ENCODE measurements at places on chromosomes 11 and 22. TPM values are rescaled to one million over a fixed set of nuclear protein-coding genes. Genes with fewer than 3 reads are reported as not detected.

GRCh38 chr11:125091247-125091876 is 20.1 kb downstream of the TMEM218 start:
- DNase-seq: no peak

Gene GUCY1A2
- 0.05 TPM for total RNA-seq

DNA sequence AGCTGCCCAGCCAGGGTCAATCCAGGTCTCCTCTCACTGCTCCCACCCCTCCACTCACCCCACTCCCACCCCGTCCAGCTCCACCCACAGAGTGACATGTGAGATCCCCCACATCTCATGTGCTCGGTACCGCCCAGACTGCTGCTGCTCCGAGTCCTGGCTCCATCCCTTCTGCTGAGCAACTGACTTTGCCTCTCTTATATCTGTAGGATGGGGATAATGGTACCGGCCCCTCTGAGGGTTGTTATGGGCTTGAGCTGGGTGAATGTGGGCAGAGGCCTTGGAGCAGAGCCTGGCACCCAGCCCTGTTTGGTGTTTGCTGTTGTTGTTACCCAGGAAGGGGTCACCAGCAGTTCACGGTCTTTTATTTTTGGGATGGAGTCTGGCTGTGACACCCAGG is 77.0 kb downstream of the ST3GAL4 start:
- no peak for DNase-seq

DNA sequence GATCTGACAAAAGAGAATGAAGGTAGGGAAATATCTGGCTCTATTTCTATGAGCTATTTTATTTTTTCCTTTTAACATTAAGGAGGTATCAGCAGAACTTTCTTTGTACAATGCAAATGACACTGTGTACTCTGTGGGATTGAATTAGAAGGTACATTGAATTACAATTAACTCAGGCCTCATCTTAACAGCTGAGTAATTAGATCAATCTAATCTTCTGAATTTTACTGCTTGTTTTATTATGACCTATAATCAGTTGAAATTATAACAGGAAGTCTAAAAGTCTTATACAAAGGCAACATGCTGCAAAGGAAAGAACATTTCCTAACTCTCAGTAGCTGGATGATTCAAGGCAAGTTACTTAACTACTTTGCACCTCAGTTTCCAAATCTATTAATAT is 69.8 kb downstream of the RELT start:
- DNase-seq: no peak

Gene RGL4
- total RNA-seq: 24.2 TPM

GRCh38 chr11:74018331-74019005 is 9.6 kb upstream of the UCP3 start:
- DNase-seq: no peak

- DNase-seq: no peak
Measured at GRCh38 chr11:88098289-88098688, 77.0 kb downstream of the RAB38 start.

Data from T-cell (primary cell).